AG09309 (cell line): ENCODE measurements at places on chromosomes 16 and 17.

GRCh38 chr17:382644-383533 is 30.3 kb upstream of the RPH3AL start:
- peak; percentile 13 for DNase-seq

GRCh38 chr17:75922173-75922961 is 17.7 kb upstream of the MRPL38 start:
- no peak for DNase-seq

GRCh38 chr17:83072600-83073358 is 6.6 kb upstream of the METRNL start:
- DNase-seq, result no peak

- no peak for DNase-seq
Measured at GRCh38 chr17:76535788-76536510, 1.6 kb downstream of the CYGB start.

DNA sequence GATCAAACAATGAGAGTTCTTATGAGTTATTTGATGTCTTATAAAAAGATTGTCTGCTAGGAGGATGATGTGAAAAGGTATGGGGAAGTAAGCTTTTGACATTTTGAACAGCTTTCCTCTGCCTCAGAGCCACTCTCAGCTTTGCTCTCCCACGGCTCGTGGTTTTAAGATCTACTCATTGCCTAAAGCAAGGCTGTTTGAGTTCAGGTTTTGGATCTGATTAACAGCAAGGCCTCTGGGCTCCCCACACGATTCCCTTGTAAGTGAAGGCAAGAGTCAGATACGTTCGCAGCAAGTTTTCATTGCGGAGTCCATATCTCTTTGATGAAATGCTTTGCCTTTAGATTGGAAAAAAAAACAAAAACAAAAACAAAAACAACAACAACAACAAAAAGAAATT is 515.0 kb upstream of the SALL1 start:
- DNase-seq, result no peak

- no peak for DNase-seq
Measured at GRCh38 chr17:57553991-57554825, 190.9 kb downstream of the CCDC182 start.

DNA sequence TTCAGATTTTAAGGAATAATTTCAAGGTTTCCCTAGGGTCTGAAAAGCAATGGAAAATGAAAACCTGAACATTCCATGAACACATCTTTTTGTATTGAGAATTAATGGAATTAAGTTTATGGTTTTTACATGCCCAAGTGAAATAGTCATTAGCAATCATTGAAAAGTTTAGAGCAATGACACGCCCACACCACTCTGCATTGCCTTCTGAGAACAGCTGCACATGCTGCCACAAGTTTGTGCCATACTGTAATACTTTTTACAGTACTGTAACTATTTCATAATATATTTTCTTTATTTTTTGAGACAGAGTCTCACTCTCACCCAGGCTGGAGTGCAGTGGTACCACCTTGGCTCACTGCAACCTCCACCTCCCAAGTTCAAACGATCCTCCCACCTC is 345.2 kb upstream of the PMFBP1 start:
- no peak for DNase-seq

- no peak for DNase-seq
Measured at GRCh38 chr16:54519161-54519695, 232.6 kb upstream of the IRX3 start.

DNA sequence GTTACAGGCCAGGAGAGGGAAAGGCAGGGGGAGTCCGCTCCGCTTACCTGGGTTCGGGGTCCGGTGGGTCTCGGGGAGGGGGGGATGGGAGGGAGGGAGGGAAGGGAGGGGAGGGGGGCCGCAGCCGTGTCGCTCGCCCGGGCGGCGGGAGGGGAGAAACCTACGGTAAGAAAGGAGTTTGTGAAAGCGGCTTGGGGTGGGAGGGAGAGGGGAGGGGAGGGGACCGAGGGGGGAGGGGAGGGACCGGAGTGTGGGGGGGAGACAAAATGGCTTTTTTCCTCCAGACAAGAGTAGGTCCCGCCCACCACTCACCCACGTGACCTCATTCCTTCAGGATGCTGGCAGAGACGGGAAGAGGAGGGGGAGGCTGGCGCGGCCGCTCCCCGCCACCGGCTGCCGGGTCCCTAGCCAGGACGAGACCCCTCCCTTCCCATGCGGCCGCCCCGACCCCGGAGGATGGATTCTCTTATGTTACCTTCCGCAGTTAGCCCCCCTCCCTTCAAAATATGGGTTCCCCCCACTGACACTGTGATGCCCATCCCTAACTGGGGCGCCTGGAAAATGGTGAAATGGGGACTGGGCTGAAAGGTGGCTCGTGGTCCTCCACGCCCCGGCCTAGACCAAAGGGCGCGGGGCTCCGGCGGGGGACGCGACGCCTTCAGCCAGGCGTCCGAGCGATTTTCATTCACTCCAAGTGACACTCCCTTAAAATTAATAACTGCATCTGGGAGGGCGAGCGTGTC is at the start of gene PCGF2:
TSS of gene PCGF2 (minus strand) at position 188 of the 743 bp plus-strand sequence. CDS start 7,934 bp downstream, outside the sequence.
- no peak for DNase-seq

DNA sequence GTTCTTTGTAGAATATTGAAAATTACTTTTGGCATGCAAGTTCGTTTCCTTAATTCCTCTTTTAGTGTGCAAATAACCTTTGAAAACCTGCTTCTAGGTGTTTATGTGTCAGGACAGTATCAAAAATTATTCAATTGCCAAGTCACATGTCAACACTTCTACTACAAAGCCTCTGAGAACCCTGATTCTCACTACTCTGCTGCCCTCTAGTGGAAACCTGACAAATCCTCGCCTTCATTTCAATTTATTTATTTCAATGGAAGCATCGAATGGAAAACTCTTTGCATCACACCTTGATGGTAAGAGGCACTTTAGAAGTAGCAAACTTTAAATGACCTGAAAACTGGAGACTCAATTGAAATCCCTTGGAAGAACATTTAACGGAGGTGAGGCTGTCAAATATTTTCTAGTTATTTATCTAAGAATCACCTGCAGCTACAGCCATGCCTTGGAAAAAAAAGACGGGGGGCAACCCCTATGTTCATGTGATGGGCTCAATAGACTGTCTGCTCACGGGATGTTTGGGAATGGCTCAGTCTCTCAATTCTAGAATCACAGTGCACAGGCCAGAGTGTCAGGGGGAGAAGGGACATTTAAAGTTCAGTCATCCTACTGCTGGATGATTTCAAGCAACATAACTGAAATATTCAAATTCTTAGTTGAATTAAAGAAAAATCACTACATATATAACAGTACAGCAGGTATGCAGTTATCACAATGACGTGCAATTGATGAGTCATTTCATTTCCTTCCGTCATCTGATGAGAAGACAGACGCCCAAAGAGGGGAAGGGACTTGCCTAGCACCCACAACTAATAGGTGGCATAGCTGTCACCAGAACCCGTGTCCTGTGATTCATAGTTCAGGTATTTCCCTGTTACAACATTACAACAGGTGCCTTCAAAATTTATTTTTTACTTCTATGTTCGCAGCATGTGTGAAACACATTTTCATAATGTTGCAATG is 563.9 kb downstream of the TOX3 start:
- peak; percentile 42 for DNase-seq

DNA sequence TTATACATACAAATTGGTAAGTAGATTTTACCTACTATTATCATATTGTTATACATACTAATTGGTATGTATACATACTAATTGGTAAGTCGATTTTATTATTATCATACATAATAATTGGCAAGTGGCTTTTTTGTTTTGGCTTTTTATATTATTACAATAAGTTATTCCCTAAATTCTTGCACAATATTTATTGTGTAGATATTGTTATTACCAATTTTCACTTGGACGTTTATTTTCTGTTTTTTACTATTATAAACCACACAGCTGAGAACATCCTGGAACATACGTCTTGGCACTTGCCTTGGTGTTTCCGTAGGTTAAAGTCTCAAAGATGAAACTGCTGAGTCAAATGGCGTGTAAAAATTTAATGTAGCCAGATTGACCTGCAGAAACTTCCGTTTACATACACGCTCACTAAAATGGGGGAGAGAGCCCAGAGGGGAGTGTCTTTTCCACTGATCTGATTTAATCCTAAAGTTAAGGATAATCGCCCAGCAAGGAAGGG is 18.9 kb downstream of the GNGT2 start:
- no peak for DNase-seq

- DNase-seq, result no peak
Measured at GRCh38 chr16:81397879-81398520, 46.6 kb upstream of the CMIP start.

- DNase-seq, result no peak
Measured at GRCh38 chr17:48068491-48068961, 20.4 kb downstream of the NFE2L1 start.

- no peak for DNase-seq
Measured at GRCh38 chr17:32503251-32504165, 16.7 kb downstream of the CDK5R1 start.

- DNase-seq, result no peak
Measured at GRCh38 chr16:54933281-54934011, 2.8 kb downstream of the IRX5 start.

- DNase-seq, result no peak
Measured at GRCh38 chr17:79977708-79978547, 57.7 kb downstream of the TBC1D16 start.

- no peak for DNase-seq
Measured at GRCh38 chr16:83393196-83393981, 414.4 kb upstream of the HSBP1 start.

GRCh38 chr16:28237754-28238357 is 26.1 kb upstream of the XPO6 start:
- DNase-seq, result no peak

DNA sequence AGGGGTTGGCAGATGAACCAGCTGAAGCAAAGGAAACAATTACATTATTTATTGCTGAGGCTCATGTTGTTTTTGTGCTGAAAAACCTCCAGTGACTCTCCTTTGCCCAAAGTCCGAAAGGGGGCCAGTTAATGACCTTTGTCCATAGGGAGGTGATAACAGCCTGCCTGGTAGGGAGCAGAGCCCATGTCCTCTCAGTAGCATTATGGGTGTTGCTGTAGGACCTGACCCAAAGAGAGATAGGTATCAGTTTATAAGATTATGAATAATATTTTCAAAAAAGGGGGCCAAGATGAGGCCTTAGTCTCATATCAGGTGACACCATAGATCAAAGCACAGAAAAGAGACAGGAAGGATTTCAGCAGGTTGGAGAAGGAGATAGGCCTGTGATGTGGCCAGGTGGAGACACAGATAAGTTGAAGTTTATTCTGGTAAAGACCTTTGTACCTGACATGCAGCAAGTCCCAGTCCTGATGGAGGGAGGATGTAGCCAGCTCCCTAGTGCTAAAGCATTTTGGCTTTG is 55.1 kb downstream of the CENPV start:
- no peak for DNase-seq

- DNase-seq, result no peak
Measured at GRCh38 chr17:59178266-59178985, 22.9 kb downstream of the PRR11 start.

GRCh38 chr17:75615301-75615700 is 17.9 kb upstream of the SMIM5 start:
- no peak for DNase-seq

- no peak for DNase-seq
Measured at GRCh38 chr17:49514071-49514721, 19.1 kb downstream of the NGFR start.
